Activated CD4-positive, CD25-positive, alpha-beta regulatory T cell treated with anti-CD3 and anti-CD28 coated beads, Interleukin-2, amount 50 U/mL, for 72 hours (primary cell): ENCODE measurements at places on chromosomes 3 and 15.

GRCh38 chr15:58558777-58559176, 127.0 kb downstream of the LIPC start:
- no peak for DNase-seq

DNA sequence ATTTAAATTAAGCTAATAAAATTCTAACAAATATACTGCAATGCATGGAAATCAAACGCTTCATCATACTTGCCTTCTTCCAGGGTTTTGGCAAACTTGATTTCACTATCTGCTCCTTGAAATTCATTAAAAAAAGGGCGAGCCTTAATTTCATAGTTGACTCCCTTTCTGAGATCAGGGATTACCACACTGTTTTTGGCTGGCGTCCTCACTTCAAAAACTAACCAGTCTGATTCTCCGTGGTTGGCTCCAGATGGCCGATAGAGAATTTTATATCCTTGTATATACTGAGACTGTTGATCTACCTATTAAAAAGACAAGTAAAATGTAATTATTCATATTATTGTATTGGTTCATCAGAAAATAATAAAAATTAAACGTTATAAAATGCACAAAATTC, 1106.8 kb downstream of the ROBO1 start:
- DNase-seq = no peak

GRCh38 chr3:178804606-178805005, 267.0 kb downstream of the ZMAT3 start:
- DNase-seq = no peak

- no peak for DNase-seq
These were observed 322.9 kb downstream of the ERC2 start for GRCh38 chr3:56145410-56145809.

DNA sequence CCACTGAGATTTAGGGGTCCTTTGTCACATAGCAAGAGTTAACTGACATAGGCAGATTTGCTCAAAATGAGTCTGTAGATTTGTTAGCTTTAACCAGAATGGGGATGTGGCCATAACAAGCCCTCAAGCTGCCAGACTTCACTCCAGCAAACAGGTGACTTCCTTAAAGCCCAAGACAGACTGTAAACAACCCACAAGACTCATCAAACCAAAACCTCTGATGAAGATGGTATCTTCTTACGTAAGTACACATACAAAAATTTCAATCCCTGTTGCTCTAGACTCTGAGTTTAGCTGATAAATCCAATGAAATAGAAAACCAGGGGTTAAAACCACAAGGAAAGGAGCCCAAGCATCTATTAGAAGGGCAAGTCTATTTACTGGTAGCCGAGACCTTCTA, 18.2 kb upstream of the ZBTB20 start:
- DNase-seq = no peak

- no peak for DNase-seq
These were observed 44.9 kb upstream of the IREB2 start for GRCh38 chr15:78393137-78393536.

GRCh38 chr3:45762647-45763302, 33.6 kb downstream of the SLC6A20 start:
- no peak for DNase-seq

GRCh38 chr15:97875025-97875512, 85.4 kb upstream of the ARRDC4 start:
- DNase-seq = no peak

DNA sequence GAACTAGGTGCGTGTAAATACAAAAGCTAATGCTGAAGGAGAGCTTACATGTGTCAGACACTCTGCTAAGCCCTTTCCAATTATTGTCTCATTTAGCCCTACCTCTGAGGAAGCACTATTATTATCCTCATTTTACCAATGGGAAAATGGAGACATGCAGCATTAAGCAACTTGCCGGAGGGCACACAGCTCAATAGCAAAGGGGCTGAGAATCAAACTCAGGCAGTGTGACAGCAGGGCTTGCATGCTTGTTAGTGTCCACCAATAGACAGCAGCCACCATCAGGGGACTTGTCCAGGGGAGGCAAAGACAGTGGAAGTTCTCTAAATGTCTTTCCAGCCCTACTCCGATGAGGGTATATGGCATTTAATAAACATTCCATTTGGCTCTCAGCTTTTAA, 548.6 kb downstream of the MAGI1 start:
- no peak for DNase-seq

DNA sequence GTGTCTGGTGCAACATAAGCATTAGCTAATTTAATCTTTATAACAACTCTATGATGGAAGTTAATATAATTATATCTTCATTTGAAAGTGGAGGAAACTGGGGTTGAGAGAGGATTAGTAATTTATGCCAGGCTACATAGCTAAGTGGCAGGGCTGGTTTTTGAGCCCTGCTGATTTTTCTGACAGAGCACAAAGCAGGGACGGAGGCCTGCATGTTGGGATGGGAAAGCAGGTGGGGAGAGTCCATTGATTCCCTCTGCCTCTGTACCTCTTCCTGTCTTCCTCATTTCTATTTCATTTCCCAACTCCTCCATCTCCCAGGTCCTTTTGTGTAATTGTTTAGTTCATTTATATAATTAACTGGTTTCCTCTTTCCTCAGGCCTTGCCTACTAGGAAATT, 251.6 kb upstream of the ZPLD1 start:
- DNase-seq = no peak

DNA sequence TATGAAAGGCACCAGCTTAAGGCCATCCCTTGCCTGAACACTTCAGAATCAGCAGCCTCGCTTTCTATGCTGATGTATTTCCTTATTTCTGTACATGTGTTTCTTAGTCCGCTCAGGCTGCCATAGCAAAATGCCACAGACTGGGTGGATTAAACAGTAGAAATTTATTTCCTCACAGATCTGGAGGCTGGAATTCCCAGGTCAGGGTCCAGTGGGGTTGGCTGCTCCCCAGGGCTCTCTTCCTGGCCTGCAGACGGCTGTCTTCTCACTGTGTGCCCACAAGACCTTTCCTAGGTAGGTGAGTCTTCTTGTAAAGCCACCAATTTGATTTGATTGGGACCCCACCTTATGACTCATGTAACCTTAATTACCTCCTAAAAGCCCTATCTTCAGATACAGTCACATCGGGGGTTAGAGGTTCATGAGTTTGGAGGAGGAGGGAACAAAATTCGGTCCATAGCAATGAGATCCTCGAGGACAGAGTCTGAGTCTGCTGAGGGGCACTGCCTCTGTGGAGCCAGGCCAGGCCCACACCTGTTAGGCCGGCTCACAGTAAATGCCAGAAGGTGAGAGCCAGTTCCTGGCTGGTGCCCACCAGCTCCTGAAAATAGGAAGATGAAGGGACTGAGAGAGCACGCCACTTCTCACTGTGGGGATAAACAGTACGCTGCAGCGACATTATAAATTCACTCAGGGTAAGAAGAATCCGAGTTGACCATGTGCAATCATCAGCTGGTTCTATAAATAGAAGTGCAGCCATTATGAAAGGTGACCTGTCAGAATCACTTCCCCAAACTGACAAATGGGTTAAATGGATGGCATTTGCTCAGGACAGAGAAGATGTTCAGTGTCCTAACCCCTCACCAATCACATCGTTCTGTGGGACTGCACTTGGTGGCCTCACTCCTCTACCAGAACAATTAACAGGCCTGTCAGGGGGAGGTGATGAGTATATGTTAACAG, 41.1 kb downstream of the CTXND1 start:
- no peak for DNase-seq

DNA sequence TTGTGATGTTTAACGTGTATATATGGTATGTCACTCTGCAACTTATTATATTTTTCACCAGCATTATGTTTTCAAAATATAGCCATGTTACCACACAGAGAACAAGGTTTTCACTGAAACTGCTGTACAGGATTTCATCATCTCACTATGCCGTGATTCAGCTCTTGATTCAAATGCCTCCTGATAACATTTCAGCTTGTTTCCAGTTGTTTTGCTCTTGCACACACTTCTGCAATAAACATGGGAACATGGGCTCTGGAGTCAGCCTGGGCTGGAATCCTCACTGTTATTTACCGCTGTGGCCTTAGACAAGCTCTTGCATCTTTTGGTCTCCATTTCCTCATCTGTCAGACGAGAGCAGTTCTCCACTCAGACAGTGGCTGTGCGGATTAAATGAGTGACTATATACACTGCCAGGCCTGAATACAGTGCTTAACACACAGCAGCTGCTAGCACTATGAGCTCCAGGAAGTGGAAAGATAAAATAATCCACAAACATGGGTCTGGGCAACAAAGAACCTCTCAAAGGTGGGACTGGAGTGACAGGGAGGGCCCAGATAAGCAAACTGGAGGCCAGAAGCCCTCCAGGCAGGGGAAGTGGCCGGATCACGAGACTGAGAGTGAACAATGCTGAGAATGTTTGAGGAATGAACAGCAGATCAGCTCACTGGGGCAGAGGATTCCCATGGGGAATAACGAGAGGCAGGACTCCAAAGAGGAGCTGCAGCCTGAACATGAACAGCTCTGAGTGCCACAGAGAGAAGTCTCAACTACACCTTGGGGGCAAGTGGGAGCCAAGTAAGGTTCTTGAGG, 17.7 kb downstream of the NTRK3 start:
- no peak for DNase-seq

- DNase-seq = no peak
These were observed 27.8 kb downstream of the SLC27A2 start for GRCh38 chr15:50209809-50210208.

DNA sequence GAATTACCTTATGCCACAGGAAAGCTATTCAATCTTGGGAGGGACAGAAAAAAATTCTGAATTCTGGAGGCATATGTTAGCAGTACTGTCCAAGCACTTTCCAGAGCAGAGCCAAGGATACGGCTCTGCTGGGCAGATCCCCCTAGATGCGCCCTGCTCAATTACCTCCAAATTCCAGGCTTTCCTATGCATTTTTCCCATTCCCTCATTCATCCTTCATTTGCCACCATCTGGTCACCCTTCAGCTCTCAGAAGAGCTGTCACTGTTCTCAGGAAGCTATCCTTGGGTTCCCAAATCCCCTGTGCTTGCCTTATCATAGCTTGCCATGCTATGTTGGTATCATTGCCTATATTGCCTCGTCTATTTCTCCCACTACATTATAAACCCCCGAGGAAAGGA, 45.2 kb downstream of the RYK start:
- DNase-seq = no peak

DNA sequence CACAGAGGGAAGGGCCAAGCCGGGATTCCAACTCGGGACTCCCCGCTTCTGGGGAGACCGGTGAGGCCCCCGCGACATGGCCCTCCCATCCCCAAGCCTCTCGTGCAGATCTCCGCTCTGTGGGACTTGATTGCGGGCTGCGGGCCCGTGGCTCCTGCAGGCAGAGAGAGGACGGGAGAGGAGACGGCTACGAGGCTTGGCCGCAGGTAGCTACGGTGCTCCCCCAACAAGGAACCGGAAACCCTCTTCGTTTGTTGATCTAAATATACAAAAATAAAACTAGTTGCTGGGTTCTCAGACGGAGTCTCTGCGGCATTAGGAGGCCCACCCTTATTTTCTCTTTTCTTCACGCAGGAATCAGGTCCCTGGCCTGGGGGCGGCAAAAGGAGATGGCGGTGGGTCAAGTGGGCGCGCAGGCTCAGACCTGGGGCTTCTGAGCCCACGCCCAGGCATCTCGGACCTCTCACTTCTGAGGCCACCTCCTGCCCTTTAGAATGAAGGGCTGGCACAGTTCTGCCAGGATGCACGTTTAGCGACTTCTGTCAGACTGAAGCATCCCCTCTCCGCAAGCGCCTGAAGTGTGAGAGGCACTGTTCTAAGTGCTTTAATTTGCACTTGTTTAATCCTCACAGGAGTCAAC, 10.9 kb downstream of the GNB5 start:
- peak; percentile 39 for DNase-seq
